Activated T-helper 2 cell treated with anti-CD3 and anti-CD28 coated beads, Interferon-gamma antibody, Interleukin-2, Interleukin-4, amounts not matched to agents 10 μg/mL and 5 μg/mL and 100 μg/mL, durations not matched to agents 14 hours and 24 hours and 36 hours (primary cell): ENCODE measurements at places on chromosomes 2 and 18. TPM values are rescaled to one million over a fixed set of nuclear protein-coding genes. Genes with fewer than 3 reads are reported as not detected.

DNA sequence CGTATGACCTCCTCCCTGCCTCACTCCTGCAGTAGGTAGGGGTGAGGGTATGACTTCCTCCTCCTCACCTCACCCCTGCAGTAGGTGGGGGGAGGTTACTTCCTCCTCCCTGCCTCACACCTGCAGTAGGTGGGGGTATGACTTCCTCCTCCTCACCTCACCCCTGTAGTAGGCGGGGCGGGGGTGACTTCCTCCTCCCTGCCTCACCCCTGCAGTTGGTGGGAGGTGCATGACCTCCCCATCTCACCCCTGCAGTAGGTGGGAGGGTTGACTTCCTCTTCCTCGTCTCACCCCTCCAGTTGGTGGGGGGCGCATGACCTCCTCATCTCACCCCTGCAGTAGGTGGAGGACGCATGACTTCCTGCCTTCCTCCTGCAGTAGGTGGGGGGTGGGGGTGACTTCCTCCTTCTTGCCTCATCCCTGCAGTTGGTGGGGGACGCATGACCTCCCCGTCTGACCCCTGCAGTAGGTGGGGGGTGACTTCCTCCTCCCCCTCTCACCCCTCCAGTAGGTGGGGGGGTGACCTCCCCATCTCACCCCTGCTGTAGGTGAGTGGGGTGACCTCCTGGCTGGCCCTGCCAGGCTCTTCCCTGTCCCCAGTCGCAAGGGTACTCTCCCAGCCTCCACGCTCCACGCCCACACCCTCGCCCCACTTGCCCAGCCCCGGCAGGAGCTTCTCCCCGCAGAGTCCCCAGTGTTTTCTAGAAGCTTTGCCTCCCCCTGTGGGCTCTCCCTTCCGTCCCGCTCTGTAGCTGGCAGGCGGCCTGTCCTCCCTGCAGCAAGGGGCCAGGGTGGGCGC is 39.3 kb downstream of the TSHZ1 start:
- H3K36me3 ChIP-seq = no peaks in the 10 kb centered on the region
- H3K27ac ChIP-seq = no peak overlapping the region
- H3K4me3 ChIP-seq = no peak overlapping the region
- H3K27me3 ChIP-seq = no peaks in the 10 kb centered on the region
- peaks cover 36% of the 10 kb centered on the region for H3K4me1 ChIP-seq

GRCh38 chr2:207819839-207820784 is 50.4 kb upstream of the FZD5 start:
- H3K4me3 ChIP-seq = no peak overlapping the region
- no peaks in the 10 kb centered on the region for H3K27me3 ChIP-seq
- H3K27ac ChIP-seq = no peak overlapping the region
- no peak for DNase-seq
- H3K4me1 ChIP-seq = no peaks in the 10 kb centered on the region

GRCh38 chr2:127003070-127003800 is 103.7 kb downstream of the BIN1 start:
- no peaks in the 10 kb centered on the region for H3K4me1 ChIP-seq
- no peak overlapping the region for H3K27ac ChIP-seq
- H3K36me3 ChIP-seq = no peaks in the 10 kb centered on the region
- peaks cover 15% of the 10 kb centered on the region for H3K27me3 ChIP-seq
- H3K4me3 ChIP-seq = no peak overlapping the region

DNA sequence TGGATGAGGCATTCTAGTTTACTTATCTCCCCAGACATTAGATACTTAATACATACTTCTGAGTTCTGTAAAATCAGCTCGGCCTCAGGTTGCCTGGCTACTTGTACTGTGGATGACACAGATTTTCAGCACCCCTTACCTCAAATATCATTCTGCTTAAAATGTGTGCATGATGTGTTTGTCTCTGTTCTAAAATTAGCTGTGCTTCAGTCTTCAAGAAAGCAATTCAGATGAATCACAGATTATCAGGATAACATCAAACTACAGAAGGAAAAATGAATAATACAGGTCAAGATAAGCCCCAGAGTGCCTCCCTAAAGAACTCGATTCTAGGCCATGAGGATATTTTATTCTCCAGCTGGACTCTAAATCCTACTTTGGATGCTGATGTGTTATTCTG is 21.3 kb upstream of the MAPRE2 start:
- H3K27ac ChIP-seq = no peak overlapping the region
- no peaks in the 10 kb centered on the region for H3K4me1 ChIP-seq
- no peak for DNase-seq
- no peaks in the 10 kb centered on the region for H3K36me3 ChIP-seq

The SH2D6 gene
- total RNA-seq = 0.48 and 1.3 TPM in 2 replicates

The KCNJ13 gene
- total RNA-seq = not detected in 2 replicates

- DNase-seq = no peak
- no peak overlapping the region for H3K4me3 ChIP-seq
- no peak overlapping the region for H3K27ac ChIP-seq
- H3K27me3 ChIP-seq = peaks cover 4% of the 10 kb centered on the region
- H3K36me3 ChIP-seq = no peaks in the 10 kb centered on the region
These were observed 48.4 kb downstream of the NPPC start for GRCh38 chr2:231877533-231878456.

The MEMO1 gene
- 63.7 and 64.8 TPM in 2 replicates for total RNA-seq

DNA sequence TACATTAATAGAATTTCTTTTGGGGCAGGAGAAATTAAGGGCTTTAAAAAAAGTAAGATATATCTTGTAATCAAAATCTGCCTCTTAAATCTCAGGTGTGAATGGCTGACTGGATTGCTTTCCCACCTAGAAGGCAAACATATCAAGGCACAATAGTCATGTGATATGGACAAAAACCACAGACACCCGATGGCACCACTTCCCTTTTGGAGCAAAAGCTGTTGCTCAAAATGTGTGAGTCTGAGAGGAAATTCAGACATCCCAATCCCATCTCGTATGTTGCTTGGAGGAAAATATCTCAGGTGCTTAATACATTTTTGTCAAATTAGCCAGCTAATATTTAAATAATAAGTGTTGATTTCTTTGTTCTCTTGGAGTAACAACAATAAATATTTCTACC is 120.7 kb downstream of the KCNF1 start:
- no peaks in the 10 kb centered on the region for H3K4me1 ChIP-seq
- no peaks in the 10 kb centered on the region for H3K36me3 ChIP-seq
- H3K27me3 ChIP-seq = peaks cover 9% of the 10 kb centered on the region
- no peak for DNase-seq
- no peak overlapping the region for H3K4me3 ChIP-seq

GRCh38 chr2:111128096-111128495 is 7.4 kb downstream of the BCL2L11 start:
- peaks cover 47% of the 10 kb centered on the region for H3K4me1 ChIP-seq
- H3K27ac ChIP-seq = no peak overlapping the region
- peaks cover 12% of the 10 kb centered on the region for H3K27me3 ChIP-seq
- peaks cover 97% of the 10 kb centered on the region for H3K36me3 ChIP-seq
- H3K4me3 ChIP-seq = peak overlapping the region; percentile 30
- DNase-seq = no peak

DNA sequence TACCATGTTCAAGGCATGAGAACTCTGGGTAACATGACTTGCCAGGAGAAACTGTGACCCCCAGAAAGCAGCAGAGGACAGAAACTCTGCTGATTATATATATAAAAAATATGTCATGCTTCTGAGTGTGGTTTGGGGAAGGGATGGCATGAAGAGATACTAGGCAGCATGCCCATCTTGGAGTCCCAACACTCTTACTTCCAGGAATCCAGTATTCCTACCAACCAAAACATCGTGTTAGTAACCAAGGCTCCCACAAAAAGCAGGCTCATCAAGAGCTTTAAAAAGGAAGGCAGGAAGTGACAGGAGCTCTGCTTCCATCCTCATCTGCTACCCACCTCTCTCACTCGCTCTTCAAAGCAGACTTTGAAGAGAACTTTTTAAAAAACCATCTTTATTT is 31.6 kb upstream of the TWIST2 start:
- no peaks in the 10 kb centered on the region for H3K4me1 ChIP-seq
- H3K36me3 ChIP-seq = no peaks in the 10 kb centered on the region
- DNase-seq = no peak
- H3K27ac ChIP-seq = no peak overlapping the region
- no peaks in the 10 kb centered on the region for H3K27me3 ChIP-seq

GRCh38 chr2:75208738-75209137 is 9.4 kb upstream of the TACR1 start:
- no peak overlapping the region for H3K4me3 ChIP-seq
- DNase-seq = no peak
- no peak overlapping the region for H3K27ac ChIP-seq
- peaks cover 4% of the 10 kb centered on the region for H3K4me1 ChIP-seq
- no peaks in the 10 kb centered on the region for H3K36me3 ChIP-seq

DNA sequence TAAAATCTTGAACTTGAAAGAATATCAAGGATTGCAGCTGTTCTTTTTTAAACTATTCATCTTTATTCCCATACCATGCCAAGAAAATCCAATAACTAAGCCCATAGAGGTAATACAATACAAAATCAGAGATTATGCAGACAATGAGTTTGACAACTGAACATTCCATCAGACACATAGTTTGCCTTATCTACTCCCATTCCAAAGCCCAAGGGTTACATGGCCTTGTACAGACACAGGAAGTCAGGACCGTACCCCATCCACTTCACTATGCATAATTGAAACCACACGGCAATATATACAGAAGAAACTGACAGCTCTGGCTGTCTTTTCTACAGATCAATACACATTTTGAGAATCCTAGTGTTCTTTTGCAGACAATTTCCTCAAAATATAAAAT is 181.3 kb downstream of the TMX3 start:
- H3K36me3 ChIP-seq = no peaks in the 10 kb centered on the region
- H3K4me3 ChIP-seq = no peak overlapping the region
- DNase-seq = no peak
- H3K4me1 ChIP-seq = no peaks in the 10 kb centered on the region
- H3K27ac ChIP-seq = no peak overlapping the region

- H3K27me3 ChIP-seq = peaks cover 3% of the 10 kb centered on the region
- no peaks in the 10 kb centered on the region for H3K4me1 ChIP-seq
- DNase-seq = no peak
- no peak overlapping the region for H3K4me3 ChIP-seq
- H3K36me3 ChIP-seq = no peaks in the 10 kb centered on the region
These were observed 8.2 kb upstream of the FAM98A start for GRCh38 chr2:33607251-33607721.

GRCh38 chr2:113116100-113116958 is 11.1 kb upstream of the IL1RN start:
- H3K36me3 ChIP-seq = peaks cover 5% of the 10 kb centered on the region
- H3K4me1 ChIP-seq = peaks cover 34% of the 10 kb centered on the region
- peak overlapping the region; percentile 91 for H3K27ac ChIP-seq
- no peak for DNase-seq
- H3K4me3 ChIP-seq = no peak overlapping the region
- H3K27me3 ChIP-seq = no peaks in the 10 kb centered on the region

GRCh38 chr2:226813148-226813701 is 13.6 kb upstream of the IRS1 start:
- H3K27me3 ChIP-seq = peaks cover 19% of the 10 kb centered on the region
- H3K4me3 ChIP-seq = no peak overlapping the region
- no peaks in the 10 kb centered on the region for H3K4me1 ChIP-seq
- DNase-seq = no peak

DNA sequence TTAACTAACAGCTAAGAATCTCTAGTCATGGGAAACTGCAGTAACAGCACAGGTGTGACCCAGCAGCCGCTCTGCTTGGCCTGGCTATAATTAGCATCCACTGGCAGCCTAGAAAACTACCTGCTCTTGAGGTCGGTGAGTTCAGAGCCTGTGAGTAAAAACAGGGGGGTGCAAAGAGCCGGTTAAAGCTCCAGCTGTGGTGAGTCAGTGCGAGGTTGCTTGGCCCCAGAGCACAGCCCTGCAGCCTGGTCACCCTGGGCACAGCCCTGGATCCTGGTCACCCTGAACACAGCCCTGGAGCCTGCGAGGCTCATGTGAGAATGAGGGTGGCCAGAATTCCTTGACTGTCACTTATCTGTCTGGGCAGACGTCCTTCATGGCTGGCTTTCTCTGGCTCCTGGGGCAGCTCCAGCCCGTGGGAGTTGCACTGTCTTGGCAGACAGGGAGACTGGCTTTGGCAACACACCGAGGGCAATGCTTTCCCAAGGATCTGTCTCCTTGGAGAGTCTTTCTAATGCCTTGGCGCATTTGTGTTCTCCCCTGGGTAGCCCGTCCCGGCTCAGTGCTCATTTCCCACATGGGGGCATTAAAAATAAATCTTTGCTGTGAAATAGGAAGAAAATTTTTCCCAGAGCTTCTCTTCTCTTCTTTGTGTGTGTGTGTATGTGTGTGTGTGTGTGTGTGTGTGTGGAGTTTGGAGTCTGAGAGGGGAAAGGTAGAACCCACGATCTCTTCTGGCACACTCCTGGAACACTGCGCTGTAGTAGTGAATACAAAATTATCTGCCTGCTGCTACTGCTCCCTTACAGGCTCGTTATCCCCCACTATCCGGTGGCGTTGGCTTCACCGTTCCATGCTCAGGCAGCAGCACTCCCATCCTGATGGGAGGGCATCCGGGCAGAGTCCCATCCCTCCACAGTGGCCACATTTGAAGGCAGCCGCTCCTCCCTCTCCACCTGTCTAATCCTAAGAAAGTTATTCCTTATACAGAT is 250.2 kb upstream of the MEX3C start:
- no peak overlapping the region for H3K4me3 ChIP-seq
- H3K27me3 ChIP-seq = peaks cover 15% of the 10 kb centered on the region

DNA sequence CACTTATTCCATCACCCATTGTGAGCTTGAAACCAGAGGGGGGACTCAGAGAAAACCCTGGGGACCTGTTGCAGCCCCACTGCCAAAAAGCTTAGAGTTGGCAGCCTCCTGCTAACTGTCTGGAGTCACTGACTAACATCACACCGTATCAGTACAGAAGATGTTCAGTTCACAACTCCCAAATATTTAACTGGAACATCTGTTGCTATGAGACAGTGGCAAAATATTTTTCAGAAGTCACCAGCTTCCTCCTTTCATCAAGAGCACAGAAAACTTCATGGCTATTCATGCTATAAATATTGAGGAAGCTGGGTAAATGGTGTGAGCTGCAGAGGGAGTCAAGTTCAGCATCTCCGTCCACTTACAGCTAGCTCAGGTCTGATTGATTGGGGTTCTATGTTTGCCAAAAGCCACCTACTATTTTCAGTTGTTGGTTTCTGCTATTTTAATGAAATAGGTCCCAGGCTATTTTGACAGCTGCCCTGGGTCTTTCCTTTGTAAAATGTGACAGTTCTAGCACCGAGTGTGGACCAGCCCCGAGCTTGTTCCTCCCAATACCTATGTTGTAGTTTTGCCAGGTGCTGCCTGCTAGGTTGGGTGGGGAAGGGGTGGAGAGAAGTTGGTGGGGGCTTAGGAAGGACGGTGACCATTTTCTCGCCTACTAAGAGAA is 9.8 kb downstream of the TUBB6 start:
- H3K36me3 ChIP-seq = peaks cover 35% of the 10 kb centered on the region
- no peak overlapping the region for H3K4me3 ChIP-seq
- no peak overlapping the region for H3K27ac ChIP-seq
- no peaks in the 10 kb centered on the region for H3K4me1 ChIP-seq
- H3K27me3 ChIP-seq = no peaks in the 10 kb centered on the region
